ENCODE measurements at places on chromosomes 11 and 22.

- DNase-seq = peak; percentile 59
These were observed 102.7 kb downstream of the COMMD9 start for GRCh38 chr11:36186340-36187175.

DNA sequence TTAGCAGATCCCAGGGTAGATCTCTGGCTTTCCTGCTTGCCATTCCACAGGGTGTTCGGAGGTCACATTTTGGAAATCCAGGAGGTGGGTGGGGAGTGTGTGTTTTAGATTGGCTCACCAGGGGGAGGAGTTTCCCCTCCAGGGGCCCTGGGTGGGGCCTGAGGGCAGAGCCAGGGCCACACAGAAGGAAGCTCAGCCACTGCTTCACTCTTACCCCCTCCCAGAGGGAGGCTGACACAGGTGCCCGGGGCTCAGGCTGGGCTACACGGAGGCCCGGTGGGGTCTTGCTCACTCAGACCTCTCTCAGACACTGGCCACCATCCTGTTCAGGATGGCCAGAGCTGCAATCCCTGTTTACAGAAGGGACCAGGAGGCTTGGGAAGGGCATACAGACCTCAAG is 2.5 kb downstream of the WNT7B start:
- DNase-seq = no peak

- no peak for DNase-seq
These were observed 147.5 kb downstream of the DSCAML1 start for GRCh38 chr11:117649296-117650055.

DNA sequence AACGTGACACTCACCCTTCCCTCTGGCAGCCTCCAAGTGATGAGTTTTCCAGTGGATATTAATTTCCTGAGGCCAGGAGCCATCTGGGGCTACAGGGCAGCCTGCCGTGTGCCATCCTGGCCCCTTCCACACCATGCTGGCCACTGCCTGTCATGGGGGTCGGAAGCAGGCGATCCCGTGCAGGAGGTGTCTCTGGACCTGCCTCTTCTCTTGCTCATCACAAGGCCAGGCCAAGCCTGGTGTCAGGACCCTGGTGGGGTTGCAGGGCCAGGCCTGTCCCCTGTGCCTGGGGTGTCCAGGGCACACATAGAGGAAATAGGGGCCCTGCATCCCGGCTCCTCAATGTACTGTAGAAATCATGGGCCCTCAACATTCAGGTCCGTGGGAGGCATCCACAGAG is 3.6 kb downstream of the KRTAP5-3 start:
- no peak for DNase-seq

- DNase-seq = no peak
These were observed 1.2 kb downstream of the ILK start for GRCh38 chr11:6604790-6605189.

DNA sequence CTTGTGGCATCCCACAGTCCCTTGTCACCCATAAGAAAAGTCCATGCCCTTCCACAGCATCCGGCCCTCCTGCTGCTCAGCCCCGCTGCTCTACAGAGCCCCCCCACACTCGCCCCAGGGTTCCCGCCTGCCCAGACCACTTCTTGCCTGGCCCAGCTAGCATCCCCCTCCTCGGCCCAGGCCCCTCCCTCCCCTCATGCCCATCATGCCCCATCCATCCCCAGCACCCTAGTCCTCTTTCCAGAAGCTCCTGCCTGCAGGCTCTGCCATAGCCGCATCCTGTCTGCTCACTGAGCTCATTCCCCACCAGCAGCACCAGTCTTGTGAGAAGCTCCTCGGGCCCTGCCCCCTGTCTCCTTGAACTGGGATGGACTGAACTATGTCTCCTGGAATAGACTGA is 54.4 kb downstream of the LINC01488 start:
- DNase-seq = no peak

DNA sequence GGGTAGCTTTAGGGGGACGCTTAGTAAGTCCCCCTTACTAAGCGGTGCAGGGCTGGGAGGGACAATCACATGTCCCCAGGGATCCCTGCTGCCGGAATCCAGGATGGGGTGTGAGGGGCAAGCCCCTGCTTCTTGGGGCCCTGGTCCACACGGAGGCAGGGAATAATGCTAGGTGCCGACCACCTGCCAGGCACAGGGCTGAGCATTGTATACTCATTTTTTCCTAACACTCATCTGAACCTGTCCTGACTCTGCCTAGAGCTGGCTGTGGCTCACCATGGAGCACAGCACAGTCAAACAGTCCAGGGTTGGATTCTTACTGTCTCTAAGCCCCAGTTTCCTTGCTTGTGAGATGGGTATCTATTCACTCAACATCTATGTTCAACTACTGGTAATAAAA is 1.4 kb upstream of the LTBP3 start:
- DNase-seq = no peak

DNA sequence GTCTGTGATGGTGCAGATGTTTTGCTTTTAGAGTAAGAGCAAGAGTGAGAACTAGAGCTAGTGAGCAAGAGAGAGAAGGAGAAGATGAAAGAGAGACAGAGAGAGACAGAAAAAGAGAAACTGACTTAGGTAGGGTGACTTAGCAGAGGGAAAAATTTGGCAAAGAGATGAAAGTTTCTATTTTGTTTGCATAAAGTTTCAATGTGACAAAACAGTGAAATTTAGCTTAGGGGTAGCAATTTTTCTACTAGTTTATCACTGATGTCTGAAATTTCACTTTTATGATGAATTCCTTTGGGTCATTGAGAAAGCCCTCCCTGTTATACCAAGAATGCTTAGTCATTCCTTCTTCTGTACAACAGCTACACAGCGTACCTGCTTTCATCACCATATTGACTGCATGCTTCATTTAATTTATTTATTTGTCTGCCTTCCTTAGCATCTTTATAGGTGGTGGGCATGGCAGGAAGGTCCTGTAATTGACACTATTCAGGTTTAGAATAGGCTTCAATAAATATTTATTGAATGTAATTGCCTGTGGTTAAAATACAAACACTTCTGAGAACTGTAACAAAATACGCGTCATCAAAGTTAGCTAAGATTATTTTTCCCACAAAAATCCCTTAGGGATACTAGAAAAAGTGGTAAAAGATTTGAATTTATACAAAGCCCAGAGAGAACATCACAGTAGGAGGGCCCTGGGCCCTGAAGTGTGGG is 19.9 kb upstream of the CTSC start:
- no peak for DNase-seq

DNA sequence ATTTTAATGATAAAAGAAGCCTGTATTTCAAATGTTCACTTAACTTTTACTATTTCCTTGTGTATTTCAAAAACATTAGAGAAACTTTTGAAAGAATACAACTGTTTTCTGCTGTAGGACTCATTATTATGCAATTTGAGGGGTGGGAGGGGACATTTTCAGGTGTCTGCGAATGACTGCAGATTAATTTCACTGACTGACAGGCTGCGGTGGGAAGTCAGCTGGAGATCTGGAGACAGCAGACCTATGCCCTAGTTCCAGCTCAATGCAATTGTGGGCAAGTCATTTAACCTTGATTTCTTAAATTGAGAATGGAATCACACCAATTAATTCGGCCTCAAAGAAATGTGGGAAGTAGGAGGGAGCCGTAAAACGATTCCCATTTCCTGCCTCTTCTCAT is 128.7 kb downstream of the ARL14EP start:
- DNase-seq = no peak

- DNase-seq = no peak
These were observed 15.2 kb upstream of the BBOX1 start for GRCh38 chr11:27025312-27025955.

GRCh38 chr22:46674906-46675305 is 54.7 kb downstream of the GRAMD4 start:
- DNase-seq = no peak

Data from AG09309 (cell line).